ENCODE measurements at places on chromosomes 13 and 19. TPM values are rescaled to one million over a fixed set of nuclear protein-coding genes. Genes with fewer than 3 reads are reported as not detected.
A peak's percentile ranks its signal among the peaks of the same experiment; 100 is the strongest.

Gene C19orf85
- not detected for total RNA-seq

Gene ZNF628
- total RNA-seq: 20.4 TPM

GRCh38 chr19:10078329-10078728 is 7.8 kb upstream of the SHFL start:
- H3K4me3 ChIP-seq: no peak overlapping the region
- no peak for DNase-seq
- H3K4me1 ChIP-seq: no peaks in the 10 kb centered on the region
- H3K36me3 ChIP-seq: no peaks in the 10 kb centered on the region
- H3K27ac ChIP-seq: no peak overlapping the region
- H3K27me3 ChIP-seq: no peaks in the 10 kb centered on the region

Gene LRRC8E
- 0.57 TPM for total RNA-seq

Gene SLITRK5
- not detected for total RNA-seq

DNA sequence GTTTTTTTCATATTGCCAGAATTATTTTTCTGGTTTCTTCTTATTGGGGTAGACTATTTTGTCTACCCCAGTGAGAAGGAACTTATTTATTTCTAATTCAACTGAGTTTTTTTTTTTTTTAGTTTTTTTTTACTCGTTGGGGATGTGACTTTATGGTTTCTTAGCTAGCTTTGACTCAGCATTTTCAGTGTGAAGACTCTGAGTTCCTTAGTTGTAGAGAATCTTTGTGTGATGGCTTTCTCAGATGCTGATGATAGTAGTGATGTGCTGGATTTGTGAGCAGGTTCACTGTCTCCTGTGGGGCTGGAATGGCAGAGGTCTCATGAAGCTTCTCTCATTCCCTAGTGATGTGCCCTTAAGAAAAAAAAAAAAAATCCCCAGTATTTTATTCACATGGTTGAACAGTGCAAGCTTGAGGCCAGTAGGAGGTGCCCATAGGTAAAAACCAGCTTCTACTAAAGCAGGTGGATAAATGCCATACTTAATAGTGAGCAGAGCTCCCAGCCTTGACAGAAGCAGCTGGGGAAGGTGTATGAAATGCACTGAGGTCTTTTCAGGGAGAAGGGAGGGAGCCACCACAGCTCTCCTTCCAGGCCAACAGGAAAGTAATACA is 106.2 kb upstream of the KLF5 start:
- no peak for DNase-seq
- no peaks in the 10 kb centered on the region for H3K27me3 ChIP-seq
- H3K4me1 ChIP-seq: peaks cover 9% of the 10 kb centered on the region

GRCh38 chr13:20161951-20162300 is 1.1 kb upstream of the GJA3 start:
- no peak for DNase-seq
- no peaks in the 10 kb centered on the region for H3K36me3 ChIP-seq
- no peaks in the 10 kb centered on the region for H3K27me3 ChIP-seq
- H3K27ac ChIP-seq: no peak overlapping the region

Gene IL17D
- total RNA-seq: 3.9 TPM

Gene UBE2L5
- total RNA-seq: not detected

DNA sequence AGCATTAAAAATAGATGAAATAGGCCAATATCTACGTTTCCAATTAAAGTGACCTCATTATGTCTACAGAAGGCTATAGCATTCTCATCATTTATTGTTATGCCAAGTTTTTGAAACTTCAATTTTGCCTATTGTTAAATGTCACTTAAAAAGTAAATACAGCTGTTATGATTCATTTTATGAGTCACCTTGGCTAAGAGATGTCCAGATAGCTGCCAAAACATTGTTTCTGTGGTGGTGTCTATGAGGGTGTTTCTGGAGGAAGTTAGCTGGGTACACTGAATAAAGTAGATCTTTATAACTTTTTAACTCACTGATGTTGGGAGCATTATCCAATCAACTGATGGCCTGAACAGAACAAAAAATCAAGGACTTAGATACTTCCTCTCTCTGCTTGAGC is 1209.7 kb upstream of the PCDH9 start:
- DNase-seq: no peak
- H3K27me3 ChIP-seq: no peaks in the 10 kb centered on the region
- H3K27ac ChIP-seq: no peak overlapping the region
- no peaks in the 10 kb centered on the region for H3K4me1 ChIP-seq

DNA sequence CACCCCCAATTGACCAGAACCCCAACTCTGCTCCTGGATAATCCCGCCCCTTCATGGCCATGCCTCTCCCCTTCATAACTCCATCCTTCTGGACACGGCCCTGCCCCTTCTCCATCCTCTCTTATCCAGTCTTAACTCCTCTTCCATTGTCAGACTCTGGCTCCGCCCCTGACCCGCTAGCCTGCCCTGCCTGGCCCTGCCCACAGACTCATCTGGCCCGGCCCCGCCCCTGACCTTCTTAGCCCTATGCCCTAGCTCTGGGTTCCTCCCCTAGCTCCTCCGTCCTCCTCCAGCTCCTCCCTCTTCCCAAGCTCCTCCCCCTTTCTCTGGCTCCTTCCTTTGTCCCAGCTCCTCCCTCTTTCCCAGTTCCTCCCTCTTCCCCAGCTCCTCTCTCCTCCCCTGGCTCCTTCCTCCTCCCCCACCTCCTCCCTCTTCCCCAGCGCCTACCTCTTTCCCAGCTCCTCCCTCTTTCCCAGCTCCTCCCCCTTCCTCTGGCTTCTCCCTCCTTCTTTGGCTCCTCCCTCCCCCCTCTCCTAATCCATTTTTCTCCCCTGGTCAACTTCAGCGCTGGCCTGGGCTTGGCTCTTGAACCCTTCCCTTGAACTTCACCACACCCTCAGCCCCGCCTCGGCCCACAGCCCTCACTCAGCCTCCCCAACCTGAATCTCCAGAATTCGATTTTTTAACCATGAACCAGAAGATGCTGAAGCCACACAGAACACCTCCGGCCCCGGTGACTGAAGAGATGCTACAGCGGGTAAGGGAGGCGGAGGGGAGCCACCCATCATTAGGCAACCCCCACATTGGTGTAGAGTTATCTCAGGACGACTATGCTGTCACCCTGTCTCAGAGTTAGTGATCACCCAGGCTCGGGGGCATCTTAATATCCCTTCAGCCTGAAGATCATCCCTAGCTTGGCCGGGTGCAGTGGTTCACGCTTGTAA is 9.2 kb upstream of the ZNF358 start:
- H3K4me1 ChIP-seq: peaks cover 14% of the 10 kb centered on the region
- H3K27me3 ChIP-seq: no peaks in the 10 kb centered on the region
- H3K27ac ChIP-seq: peak overlapping the region; percentile 38
- no peak overlapping the region for H3K4me3 ChIP-seq

DNA sequence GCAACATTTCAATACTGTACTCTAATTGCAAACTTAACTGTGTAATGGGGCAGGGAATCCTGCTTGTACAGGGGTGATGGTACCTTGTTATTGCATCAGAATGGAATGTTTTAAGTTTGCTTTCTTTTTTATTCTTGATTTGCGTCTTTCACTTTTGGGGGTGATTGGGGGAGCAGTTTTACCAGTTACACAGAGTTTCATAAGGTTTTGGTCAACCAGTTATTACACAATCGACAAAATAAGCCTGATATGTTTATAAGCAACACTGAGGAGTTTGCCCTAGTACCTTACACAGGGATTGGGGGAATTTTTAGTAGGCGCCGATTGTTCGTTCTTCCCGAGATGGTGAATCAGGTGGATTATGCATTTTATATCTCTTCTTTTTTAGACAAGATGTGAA is 2.7 kb downstream of the KLF5 start:
- no peaks in the 10 kb centered on the region for H3K27me3 ChIP-seq
- H3K4me3 ChIP-seq: peak overlapping the region; percentile 60
- no peaks in the 10 kb centered on the region for H3K4me1 ChIP-seq
- no peak for DNase-seq

DNA sequence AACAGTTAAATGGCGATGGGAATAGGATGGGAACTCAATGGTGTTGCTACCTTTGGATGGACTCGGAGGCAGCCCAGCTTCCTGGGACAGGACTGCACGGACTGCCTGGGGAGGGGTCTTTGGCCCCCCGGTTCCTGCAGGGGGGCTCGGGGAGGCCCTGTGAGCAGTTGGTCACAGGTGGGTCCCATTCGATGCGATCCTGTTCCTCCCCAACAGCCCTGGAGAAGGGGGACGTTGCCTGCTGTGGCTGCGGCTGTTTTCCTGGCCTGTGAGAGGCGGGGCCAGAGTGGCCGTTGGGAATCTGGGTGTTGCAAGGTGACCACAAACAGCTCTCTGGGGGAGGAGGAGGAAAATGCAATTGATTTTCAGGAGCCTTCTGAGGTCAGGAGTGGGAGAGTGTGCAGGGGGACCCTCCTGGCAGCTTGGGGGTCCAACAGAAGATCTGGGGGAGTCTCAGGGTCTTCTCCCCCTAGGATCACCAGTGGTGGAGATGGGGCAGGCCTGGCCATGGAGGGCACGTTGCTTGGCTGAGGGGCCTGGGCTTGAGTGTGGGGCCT is 1.9 kb upstream of the PLPPR3 start:
- H3K27me3 ChIP-seq: no peaks in the 10 kb centered on the region
- peaks cover 14% of the 10 kb centered on the region for H3K4me1 ChIP-seq
- H3K4me3 ChIP-seq: no peak overlapping the region
- no peaks in the 10 kb centered on the region for H3K36me3 ChIP-seq
- no peak for DNase-seq

Gene CFAP97D2
- total RNA-seq: not detected

DNA sequence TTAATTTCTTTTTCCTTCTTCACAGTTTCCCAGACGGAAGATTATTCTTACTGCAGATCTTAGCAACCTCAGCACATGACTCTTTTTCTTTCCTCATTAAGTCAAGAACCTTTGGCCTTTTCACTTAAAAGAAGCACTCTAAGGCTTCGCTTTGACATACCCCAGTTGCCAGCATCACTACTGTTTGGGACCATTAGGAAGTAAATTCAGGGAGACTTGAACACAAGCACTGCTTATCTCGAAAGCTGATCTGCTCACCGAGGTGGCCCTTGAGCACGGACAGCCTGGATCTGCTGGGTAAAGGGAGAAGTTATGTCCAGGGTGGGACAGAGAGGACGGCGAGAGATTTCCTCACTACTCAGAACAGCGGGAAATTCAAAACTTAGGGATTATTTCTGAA is 151.4 kb upstream of the RNF113B start:
- no peaks in the 10 kb centered on the region for H3K27me3 ChIP-seq
- DNase-seq: no peak
- H3K4me1 ChIP-seq: no peaks in the 10 kb centered on the region
- no peaks in the 10 kb centered on the region for H3K36me3 ChIP-seq

GRCh38 chr19:28905996-28906395 is 307.0 kb downstream of the UQCRFS1 start:
- no peak overlapping the region for H3K4me3 ChIP-seq
- DNase-seq: no peak
- no peaks in the 10 kb centered on the region for H3K36me3 ChIP-seq
- no peak overlapping the region for H3K27ac ChIP-seq
- H3K4me1 ChIP-seq: no peaks in the 10 kb centered on the region

DNA sequence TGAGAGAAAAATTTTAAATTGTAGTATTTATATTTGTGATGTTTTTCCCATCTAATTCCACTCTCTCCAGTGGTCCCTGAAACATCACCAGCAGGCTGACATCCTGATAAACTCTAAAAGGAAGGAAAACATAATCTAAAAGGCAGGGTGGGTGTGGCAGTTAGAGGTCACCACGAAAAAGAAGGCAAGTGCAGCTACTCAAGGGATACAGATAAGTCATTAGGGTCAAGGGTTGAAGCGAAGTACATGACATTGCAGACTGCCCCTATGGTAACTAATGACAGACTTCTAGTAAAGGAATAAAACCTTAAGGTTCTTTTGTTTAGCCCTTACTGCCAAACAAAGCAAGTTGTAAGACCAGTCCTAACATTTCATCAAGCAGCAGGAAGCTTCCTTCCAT is 6.0 kb upstream of the NEK3 start:
- H3K27me3 ChIP-seq: no peaks in the 10 kb centered on the region
- H3K4me1 ChIP-seq: peaks cover 28% of the 10 kb centered on the region
- no peak for DNase-seq
- no peaks in the 10 kb centered on the region for H3K36me3 ChIP-seq

DNA sequence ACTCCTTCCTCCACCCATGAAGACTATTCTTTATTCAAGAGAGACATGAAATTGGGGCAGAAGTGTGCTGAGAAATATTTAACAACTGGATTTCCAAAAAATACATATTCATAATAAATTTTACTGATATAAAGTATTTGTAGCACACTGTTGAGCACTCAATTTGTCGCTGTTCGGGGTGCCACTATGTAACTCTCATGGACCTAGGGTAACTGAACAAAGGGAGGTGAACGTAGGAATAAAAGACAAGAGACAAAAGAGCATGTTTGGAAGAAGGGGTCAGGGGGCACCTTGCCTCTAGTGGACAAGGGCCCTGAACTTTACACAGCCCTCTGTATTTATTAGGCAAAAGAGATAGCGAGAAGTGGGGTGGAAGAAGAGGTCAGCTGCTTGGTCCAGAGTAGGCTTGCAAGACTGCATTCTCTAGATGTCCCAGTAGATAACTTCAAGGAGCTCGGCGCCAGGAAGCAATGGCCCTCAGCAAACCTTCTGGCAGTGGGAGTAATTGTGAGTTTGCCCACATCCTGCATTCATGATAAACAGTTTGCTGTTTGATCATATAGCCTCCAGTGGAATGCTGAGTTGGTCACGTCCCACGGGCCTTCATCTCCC is 4.5 kb upstream of the ZNF175 start:
- no peak for DNase-seq
- H3K27ac ChIP-seq: no peak overlapping the region
- H3K36me3 ChIP-seq: no peaks in the 10 kb centered on the region
- no peaks in the 10 kb centered on the region for H3K27me3 ChIP-seq
- peaks cover 6% of the 10 kb centered on the region for H3K4me1 ChIP-seq

Gene CYP4F8
- not detected for total RNA-seq

Gene SLITRK6
- 5.0 TPM for total RNA-seq

- no peak overlapping the region for H3K4me3 ChIP-seq
- H3K36me3 ChIP-seq: no peaks in the 10 kb centered on the region
- no peak for DNase-seq
Measured at GRCh38 chr19:49749771-49750170, 13.3 kb downstream of the TSKS start.

DNA sequence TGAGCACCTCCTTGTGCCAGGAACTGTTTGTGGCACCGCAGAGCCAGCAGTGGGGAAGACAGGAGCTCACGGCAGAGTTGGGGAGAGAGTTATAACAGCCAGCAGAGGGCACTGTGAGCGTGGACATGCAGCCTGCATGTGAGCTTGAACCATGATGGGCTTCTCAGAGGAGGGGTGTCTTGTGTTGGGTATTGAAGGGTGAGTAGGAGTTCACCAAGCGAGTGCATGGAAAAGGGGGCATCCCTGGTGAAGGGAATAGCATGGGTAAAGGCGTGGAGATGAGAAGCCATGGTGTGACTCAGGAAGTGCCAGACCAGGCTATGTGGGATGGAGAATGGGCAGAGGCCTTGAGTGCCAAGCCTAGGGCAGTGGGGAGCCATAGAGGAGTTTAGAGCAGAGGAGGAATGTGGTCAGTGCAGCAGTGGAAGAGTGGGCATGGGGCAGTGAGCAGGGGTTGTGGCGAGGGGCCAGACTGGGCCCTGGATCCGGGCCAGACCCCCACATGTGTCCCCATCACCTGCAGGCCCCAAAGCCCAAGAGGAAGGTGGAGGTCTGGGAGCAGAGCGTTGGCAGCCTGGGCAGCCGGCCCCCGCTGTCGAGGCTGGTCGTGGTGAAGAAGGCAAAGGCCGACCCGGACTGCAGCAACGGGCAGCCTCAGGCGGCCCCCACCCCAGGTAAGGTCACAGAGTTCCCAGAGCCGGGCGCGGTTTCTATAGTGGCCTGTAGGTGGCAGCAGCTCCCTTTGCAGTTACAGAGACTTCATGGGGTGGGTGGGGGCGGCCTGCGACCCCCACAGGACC is 11.8 kb upstream of the SHD start:
- no peaks in the 10 kb centered on the region for H3K27me3 ChIP-seq
- H3K4me1 ChIP-seq: no peaks in the 10 kb centered on the region
- DNase-seq: peak; percentile 75
- peaks cover 69% of the 10 kb centered on the region for H3K36me3 ChIP-seq
- H3K27ac ChIP-seq: no peak overlapping the region
